ENCODE measurements at places on chromosomes 3 and 15. TPM values are rescaled to one million over a fixed set of nuclear protein-coding genes. Genes with fewer than 3 reads are reported as not detected.

Gene PLA2G4B
- total RNA-seq: 2.1 TPM

Gene INSYN1
- total RNA-seq: 10.8 TPM

Gene GDPGP1
- 1.5 TPM for total RNA-seq

Gene GPR15
- not detected for total RNA-seq

Gene CMSS1
- total RNA-seq: 18.4 TPM

Gene C2CD4A
- 0.11 TPM for total RNA-seq

Gene SPINK8
- total RNA-seq: not detected

Gene CLRN1
- total RNA-seq: not detected

Gene ZWILCH
- 4.2 TPM for total RNA-seq

Gene DNASE1L3
- 0.57 TPM for total RNA-seq

- no peaks in the 10 kb centered on the region for H3K4me1 ChIP-seq
- no peak overlapping the region for H3K27ac ChIP-seq
- peaks cover 5% of the 10 kb centered on the region for H3K27me3 ChIP-seq
- H3K36me3 ChIP-seq: no peaks in the 10 kb centered on the region
Measured at GRCh38 chr15:23646165-23647000, 1.3 kb downstream of the MAGEL2 start.

GRCh38 chr3:134300520-134300919, 49.9 kb upstream of the RYK start:
- H3K4me3 ChIP-seq: no peak overlapping the region
- H3K36me3 ChIP-seq: no peaks in the 10 kb centered on the region
- H3K27me3 ChIP-seq: no peaks in the 10 kb centered on the region
- no peak overlapping the region for H3K27ac ChIP-seq

DNA sequence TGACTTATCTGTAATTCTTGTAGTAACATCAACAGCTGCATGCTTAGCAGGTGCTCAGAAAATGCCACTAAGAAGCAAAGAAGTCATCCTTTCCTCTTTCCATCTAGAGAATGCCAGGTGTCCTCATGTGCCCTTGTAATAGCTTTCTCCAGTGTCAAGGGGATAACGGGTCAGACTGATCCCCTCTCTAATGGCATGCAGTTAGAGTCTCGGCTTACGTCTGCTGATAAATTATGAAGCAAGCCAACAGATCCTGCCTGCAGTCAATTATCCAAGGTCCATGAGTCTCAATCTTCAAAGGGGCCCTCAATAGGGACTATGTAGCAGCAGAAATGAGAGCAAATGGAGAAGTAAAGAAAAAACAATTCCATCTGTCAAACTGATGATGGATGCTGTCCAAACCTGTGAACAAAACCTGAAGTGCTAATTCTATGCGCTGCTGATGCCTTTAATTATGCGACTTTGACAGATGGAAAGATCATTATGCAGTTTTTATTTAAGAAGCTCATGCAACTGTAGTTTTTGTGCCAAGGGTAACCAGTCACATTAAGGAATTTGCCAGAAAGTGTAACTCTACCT, 162.8 kb upstream of the PEX5L start:
- no peak for DNase-seq
- H3K27me3 ChIP-seq: no peaks in the 10 kb centered on the region
- H3K27ac ChIP-seq: no peak overlapping the region
- H3K4me1 ChIP-seq: no peaks in the 10 kb centered on the region
- no peaks in the 10 kb centered on the region for H3K36me3 ChIP-seq

DNA sequence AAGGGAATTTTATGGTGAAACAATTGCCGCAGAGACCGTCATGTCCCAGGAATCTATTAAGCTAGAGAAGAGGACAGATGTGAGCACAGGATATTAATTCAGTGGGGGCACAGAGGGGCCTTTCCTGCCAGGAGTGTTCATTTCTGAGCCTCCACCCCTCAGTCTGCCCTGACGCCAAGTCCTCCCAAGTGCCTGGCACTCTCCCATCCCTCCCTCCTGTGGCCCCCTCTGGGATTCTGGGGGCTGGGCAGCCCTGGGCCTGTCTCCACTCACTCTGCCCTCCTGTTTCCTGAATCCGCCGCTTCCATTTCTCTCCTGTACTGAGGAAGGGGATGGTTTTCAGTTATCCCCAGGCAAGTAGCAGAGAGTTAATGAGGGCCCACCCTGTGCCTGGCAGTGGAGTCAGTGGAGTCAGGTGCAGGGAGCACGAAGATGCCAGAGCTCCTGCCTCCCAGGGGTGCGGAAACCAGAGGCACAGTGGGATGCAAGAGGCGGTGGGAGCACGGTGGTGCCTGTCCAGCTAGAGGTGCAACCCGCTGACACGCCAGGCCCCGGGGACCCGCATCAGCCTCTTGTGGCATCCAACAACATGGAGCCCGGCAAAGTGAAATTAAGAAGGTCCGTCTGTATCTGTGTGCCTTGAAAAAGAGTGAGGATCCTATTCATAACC, 212.5 kb downstream of the XXYLT1 start:
- H3K27me3 ChIP-seq: no peaks in the 10 kb centered on the region
- no peaks in the 10 kb centered on the region for H3K36me3 ChIP-seq
- H3K4me1 ChIP-seq: peaks cover 3% of the 10 kb centered on the region
- H3K27ac ChIP-seq: no peak overlapping the region
- DNase-seq: no peak

GRCh38 chr3:62187022-62187431, 186.3 kb downstream of the FEZF2 start:
- no peaks in the 10 kb centered on the region for H3K36me3 ChIP-seq
- H3K4me1 ChIP-seq: peaks cover 15% of the 10 kb centered on the region
- DNase-seq: no peak
- H3K27me3 ChIP-seq: no peaks in the 10 kb centered on the region
- H3K4me3 ChIP-seq: no peak overlapping the region
- no peak overlapping the region for H3K27ac ChIP-seq

GRCh38 chr3:62677926-62678325, 197.3 kb downstream of the CADPS start:
- H3K36me3 ChIP-seq: no peaks in the 10 kb centered on the region
- no peak overlapping the region for H3K27ac ChIP-seq
- no peak overlapping the region for H3K4me3 ChIP-seq
- no peak for DNase-seq
- no peaks in the 10 kb centered on the region for H3K27me3 ChIP-seq

DNA sequence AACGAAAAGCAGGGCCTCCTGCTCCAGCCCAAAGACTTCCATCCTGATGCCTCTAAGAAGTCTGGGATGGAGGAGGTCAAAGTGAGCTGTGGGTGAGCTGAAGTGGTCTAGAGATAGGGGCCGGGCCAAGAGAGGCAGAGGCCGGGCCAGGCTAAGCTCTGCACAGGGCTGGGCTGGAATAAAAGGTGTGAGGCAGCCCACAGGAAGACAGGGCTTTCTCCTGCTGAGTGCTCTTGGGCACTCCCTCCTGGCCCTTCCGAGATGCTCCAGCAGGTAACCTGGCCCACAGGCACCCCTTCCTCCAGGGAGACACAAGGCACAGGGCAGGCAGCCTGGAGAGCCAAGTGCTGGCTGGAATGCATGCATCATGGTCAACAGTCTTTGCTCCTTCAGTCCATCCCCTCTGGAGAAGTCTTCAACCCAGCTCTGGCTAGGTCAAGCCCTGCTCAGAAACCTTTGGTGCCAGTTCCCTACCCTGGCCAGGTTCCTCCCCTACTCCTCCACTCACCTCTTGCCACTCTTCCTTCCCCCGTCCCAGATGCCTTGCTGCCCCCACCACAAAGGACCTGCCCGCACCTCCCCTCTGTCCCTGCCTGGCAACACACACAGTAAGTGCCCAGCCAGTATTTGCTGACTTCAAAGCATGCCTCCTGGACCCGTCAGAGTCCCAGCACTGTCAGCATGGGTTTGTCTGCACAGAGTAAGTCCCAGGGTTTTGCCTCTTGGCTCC, 93.6 kb downstream of the SEC22A start:
- H3K27me3 ChIP-seq: no peaks in the 10 kb centered on the region
- no peak overlapping the region for H3K27ac ChIP-seq
- no peak for DNase-seq
- no peaks in the 10 kb centered on the region for H3K36me3 ChIP-seq

DNA sequence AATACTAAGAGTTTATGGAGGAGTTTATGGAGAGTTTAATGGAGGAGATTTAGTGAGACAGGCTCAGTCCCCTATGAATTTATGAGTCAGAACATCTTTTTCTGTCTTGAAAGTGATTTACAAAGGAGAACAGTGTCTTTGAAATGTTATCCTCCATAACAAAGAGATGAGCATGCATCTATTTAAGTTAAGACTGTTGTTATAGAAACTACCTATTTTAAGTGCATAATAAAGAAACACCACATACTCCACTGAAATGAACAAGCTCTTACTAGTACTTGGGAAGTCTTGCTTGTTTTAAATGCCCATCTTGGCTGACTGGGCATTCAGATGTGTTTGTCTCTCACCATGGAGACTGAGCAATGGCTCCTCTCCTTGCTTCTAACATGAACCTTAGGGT, 118.7 kb upstream of the ACP3 start:
- no peak overlapping the region for H3K27ac ChIP-seq
- H3K4me3 ChIP-seq: no peak overlapping the region
- no peaks in the 10 kb centered on the region for H3K27me3 ChIP-seq
- H3K36me3 ChIP-seq: no peaks in the 10 kb centered on the region

DNA sequence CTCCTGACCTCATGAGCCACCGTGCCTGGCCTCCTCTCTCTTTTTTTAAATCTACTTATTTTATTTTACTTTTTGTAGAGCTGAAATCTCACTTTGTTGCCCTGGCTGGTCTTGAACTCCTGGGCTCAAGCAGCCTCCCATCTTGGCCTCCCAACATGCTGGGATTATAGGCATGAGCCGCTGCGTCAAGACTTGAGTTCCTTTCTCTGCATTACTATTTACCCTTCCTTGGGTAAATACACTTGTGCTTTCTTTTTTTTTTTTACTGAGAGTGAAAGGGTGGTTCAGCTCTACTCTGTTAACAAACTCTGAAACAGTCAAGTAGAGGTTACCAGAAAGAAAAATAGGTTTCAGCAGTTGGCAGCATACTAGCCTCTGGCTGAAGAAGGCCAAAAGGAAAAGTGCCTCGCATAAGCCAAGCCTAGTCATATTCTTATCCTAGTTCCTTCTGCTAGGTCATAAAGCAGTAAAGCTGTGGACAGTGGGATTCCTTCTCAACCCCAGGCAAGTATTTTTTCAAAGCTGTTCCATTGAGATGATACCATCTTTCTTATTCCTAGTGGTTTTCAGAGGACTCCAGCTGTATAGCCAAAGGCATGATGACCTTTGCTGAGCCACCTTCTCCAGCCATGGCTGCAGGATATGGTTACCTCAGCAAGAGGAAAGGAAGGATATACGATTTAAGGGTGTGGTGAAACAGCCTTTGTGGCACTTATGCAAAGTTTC, 135.1 kb downstream of the RBPMS2 start:
- H3K27me3 ChIP-seq: no peaks in the 10 kb centered on the region
- no peaks in the 10 kb centered on the region for H3K36me3 ChIP-seq
- no peak for DNase-seq
- H3K4me3 ChIP-seq: no peak overlapping the region

DNA sequence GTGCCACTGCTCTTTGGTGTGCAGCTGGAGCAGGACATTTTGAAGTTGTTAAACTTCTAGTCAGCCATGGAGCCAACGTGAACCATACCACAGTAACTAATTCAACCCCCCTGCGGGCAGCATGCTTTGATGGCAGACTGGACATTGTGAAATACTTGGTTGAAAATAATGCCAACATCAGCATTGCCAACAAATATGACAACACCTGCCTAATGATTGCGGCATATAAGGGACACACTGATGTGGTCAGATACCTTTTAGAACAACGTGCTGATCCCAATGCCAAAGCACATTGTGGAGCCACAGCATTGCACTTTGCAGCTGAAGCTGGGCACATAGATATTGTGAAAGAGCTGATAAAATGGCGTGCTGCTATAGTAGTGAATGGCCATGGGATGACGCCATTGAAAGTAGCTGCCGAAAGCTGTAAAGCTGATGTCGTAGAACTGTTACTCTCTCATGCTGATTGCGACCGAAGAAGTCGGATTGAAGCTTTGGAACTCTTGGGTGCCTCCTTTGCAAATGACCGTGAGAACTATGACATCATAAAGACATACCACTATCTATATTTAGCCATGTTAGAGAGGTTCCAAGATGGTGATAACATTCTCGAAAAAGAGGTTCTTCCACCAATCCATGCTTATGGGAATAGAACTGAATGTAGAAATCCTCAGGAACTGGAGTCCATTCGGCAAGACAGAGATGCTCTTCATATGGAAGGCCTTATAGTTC, 12.2 kb downstream of the FEM1B start:
- peak overlapping the region; percentile 97 for H3K27ac ChIP-seq
- peak overlapping the region; percentile 85 for H3K4me3 ChIP-seq
- H3K36me3 ChIP-seq: peaks cover 66% of the 10 kb centered on the region
- H3K4me1 ChIP-seq: peaks cover 93% of the 10 kb centered on the region
- H3K27me3 ChIP-seq: no peaks in the 10 kb centered on the region

GRCh38 chr3:57957824-57958223, 50.4 kb upstream of the FLNB start:
- H3K4me1 ChIP-seq: no peaks in the 10 kb centered on the region
- no peak overlapping the region for H3K27ac ChIP-seq
- H3K36me3 ChIP-seq: no peaks in the 10 kb centered on the region
- H3K27me3 ChIP-seq: no peaks in the 10 kb centered on the region
- DNase-seq: no peak

- no peak overlapping the region for H3K27ac ChIP-seq
- H3K27me3 ChIP-seq: no peaks in the 10 kb centered on the region
- no peak overlapping the region for H3K4me3 ChIP-seq
- H3K4me1 ChIP-seq: no peaks in the 10 kb centered on the region
Measured at GRCh38 chr3:53834429-53835095, 11.7 kb downstream of the CHDH start.

DNA sequence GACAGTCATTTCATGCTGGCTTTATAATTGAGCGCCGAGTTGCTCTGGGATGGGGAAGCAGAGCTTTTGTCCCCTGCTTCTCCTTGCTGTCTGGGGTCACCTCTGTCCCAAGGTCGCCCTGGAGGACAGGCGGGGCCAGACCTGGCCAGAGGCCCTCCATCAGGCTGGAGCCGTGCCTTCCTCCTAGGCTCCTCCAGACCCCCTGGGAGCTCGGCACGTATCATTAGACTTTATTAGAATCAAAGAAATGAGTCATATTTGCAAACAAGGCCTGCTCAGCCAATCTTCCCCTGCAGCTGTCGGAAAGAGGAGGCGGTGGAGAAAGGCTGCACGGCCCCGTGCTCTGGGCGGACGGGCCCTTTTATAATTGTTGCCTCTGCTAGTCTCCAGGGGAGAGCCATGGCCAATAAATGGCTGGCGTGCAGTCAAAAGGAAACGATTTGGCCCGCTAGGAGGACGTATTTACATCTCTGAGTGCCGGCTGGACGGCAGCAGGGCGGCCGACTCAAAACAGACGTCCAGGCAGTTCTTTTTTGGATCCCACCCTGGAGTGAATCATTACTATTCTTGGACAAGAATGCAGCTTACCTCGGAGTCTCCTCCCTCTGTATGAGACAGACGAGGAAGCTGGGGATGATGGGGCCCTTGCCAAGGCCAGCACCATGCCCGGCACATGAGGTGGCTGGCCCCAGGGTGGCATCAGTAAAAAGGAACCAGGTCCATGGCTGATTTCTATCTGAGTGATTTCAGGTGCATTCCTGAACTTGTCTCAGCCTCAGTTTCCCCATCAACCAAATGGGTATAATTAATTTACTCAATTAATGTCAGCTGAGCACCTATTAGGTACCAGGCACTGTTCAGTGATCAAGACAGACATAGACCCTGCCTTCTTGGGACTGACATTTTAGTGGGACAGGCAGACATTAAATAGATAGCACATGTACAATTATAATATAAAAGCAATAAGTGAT, 50.6 kb downstream of the SLC6A6 start:
- H3K4me1 ChIP-seq: peaks cover 45% of the 10 kb centered on the region
- H3K4me3 ChIP-seq: no peak overlapping the region
- peak overlapping the region; percentile 91 for H3K27ac ChIP-seq
- no peaks in the 10 kb centered on the region for H3K36me3 ChIP-seq
- DNase-seq: peak; percentile 90
- H3K27me3 ChIP-seq: no peaks in the 10 kb centered on the region
